ENCODE measurements at places on chromosomes 4 and X.
A peak's percentile ranks its signal among the peaks of the same experiment; 100 is the strongest.

GRCh38 chr4:71147261-71147660 is 153.8 kb downstream of the DCK start:
- DNase-seq, result no peak

DNA sequence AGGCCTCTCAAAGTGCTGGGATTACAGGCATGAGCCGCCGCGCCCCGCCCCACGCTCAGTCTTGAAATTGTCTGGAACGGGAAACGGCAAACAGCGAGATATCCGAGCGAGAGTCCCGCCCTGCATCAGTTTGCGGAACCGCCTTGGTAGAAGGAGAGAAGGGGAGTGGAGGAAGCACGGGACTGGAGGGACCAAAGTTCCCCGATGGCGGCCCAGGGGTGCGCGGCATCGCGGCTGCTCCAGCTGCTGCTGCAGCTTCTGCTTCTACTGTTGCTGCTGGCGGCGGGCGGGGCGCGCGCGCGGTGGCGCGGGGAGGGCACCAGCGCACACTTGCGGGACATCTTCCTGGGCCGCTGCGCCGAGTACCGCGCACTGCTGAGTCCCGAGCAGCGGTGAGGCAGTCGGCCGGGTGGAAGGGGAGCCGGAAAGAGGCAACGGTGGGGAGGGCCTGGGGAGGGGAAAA is at the start of gene BST1:
TSS of gene BST1 (plus strand) at position 125 of the 463 bp plus-strand sequence. CDS start at position 205, 80 bp downstream.
- DNase-seq, result peak; percentile 51

GRCh38 chrX:153688506-153688905 is 780 bp downstream of the SLC6A8 start:
- no peak for DNase-seq

DNA sequence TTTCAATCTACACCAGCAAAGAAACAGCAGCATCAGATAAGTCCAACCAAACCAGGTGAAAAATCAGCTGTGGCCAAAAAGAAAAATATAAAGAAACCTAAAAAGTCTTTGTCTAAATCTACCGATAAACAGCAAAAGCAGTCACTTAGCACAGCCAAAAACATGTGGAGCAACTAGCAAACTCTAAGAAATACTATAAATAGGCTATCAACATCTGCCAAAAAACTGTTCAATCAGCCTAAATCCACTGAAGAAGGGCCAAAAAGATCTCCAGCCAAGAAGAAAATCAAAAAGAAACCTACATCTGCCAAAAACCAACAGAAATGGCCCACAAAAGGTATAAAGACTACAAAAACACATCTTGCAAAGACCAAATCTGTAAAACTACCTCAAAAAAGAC is 36.7 kb upstream of the CABS1 start:
- DNase-seq, result no peak

- no peak for DNase-seq
These were observed 58.3 kb downstream of the GPRIN3 start for GRCh38 chr4:89249313-89249712.

DNA sequence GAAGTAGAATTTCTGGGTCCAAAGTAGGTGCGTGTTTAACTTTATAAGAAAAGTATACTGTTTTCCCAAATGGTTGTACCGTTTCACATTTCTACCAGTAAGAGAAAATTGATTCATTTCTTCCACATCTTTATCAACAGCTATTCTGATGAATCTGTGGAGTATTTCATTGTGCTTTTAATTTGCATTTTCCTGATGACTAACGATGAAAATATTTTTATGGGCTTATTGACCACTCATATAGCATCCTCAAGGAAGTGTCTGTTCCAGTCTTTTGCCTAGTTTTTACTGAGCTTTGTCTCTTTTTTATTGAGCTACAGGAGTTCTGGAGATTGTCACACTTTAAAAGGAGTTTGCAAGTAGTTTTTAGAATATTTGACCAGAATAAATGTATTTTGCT is 92.6 kb downstream of the ASB9 start:
- DNase-seq, result no peak

DNA sequence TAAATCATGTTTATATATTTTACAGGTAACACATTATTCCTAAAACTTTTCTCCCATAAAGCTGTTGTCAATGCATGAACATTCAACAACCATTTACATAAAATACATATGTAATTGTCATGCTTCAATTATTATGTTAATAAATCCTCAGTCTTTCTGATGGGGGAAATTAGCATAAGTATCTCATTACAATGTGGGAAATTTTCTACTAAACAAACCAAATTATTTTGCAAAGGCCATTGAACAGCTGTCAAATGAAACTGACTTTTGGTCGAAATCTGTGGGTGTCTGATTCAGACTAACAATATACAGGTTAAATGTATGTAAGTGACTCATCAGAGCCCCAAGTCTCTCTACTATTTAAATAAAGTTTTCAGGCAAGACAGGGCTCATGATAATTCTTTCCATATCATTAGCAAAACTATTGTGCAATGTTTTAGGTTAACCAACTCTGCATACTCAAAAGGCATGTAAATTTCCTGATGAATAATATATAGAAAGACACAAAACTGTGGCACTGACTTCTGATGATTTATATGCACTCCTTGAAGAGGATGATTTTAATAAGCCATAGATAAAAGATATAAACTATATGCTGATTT is 795.3 kb upstream of the AADAT start:
- DNase-seq, result no peak

- no peak for DNase-seq
These were observed 96.7 kb upstream of the FTHL17 start for GRCh38 chrX:31168551-31168950.

DNA sequence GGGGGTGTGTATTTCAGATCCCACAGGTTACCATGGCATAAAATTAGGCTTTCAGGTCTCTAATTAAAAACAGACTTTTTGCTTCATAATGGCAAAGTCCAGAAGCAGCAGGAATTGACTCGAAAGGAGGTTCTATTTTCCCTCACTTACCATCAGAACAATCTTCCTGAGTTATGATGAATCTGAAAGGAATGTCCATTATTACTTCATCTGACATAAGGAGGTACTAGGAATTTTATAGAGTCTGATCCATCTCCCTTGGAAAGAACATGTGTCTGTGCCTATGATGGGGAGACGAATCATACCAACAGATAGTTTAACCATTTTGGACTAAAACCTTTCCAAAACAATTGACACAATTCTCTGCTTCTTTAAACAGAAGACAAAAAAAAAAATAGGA is 206.3 kb upstream of the FGF13 start:
- no peak for DNase-seq

- DNase-seq, result no peak
These were observed 10.0 kb upstream of the RHOXF2B start for GRCh38 chrX:120087289-120088017.

- no peak for DNase-seq
These were observed 50.4 kb downstream of the PDK3 start for GRCh38 chrX:24515447-24515846.

DNA sequence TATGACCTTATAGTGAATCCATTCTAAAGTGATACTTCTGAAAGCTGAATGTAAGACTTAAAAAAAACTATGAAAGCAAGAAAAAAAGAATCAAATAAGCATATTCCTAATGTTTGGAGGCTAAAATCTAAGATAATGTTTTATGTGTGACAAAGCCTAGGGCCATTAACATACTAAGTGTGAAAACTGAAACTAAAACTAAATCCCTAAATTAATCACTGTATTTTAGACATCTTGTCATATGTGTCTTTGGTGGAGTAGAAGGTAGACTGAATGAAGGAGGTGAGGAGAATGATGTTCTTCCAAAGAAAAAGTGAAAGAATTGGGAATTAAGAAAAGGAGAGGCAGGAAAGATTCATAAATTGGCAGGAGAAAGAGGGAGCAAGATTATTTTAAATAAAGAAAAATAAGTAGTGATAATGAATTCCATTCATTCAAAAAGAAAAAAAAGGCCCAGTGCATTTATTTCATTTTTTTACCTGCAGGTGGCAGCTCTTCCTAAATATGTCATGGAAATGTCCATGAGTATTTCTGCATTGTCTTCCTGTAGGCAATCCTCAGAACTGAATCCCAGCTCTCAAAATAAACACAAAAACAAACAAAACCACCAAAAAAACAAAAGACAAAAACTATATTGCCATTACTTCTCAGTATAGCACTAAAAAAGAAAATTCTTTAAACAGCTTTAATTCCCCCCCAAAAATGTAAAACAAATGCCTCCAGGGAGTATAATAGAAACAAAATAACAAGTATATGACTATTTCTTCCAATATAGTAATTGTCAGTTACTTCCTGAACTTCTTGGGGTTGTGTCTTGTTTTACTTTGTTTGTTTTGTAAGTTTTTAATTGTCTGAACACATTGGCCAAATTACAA is 17.0 kb upstream of the AP1AR start:
- peak; percentile 36 for DNase-seq

DNA sequence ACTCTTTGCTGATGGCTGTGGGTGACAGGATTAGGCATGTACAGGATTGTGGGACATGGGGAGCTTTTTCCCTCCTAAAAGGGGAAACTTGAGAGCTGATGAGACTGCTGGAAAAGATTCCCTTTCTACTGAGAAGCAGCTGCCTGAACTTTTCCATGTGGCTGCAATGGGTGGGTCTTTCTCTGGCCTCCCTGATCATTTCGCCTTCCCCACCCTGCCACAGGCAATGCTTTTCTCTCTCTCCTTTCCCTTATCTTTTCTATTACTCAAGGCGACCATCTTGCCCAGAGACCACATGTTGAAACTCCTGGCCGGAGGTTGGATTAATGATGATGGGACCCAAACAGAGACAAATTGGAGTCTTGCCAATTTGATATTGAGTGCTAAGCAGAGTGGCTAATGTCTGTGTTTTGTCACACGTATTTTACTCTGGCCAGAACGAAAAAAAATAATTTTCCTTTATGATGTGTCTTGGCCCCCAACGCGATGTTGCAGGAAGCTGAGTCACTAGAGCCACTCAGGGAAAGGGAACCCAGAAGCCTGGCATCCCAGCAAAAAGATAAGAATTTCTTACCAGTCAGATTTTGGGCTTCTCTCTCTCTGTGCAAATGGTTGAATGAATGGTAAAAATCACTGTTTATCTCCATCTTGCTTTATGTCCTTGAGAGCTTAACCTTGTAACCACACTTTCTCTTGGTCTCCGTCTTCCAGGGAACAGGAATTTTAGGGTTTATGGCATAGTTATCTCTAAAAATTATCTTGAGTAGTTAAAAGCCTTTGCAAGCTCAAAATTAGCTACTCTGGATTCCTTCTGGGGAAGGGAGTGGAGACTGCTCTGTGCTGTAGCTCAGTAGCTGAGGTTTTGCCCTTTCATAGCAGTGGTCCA is 19.4 kb upstream of the ATP8A1 start:
- no peak for DNase-seq

- DNase-seq, result no peak
These were observed 129.9 kb upstream of the ADGRL3 start for GRCh38 chr4:61070269-61070668.

- no peak for DNase-seq
These were observed 23.7 kb upstream of the CLDN34 start for GRCh38 chrX:9943420-9943819.

DNA sequence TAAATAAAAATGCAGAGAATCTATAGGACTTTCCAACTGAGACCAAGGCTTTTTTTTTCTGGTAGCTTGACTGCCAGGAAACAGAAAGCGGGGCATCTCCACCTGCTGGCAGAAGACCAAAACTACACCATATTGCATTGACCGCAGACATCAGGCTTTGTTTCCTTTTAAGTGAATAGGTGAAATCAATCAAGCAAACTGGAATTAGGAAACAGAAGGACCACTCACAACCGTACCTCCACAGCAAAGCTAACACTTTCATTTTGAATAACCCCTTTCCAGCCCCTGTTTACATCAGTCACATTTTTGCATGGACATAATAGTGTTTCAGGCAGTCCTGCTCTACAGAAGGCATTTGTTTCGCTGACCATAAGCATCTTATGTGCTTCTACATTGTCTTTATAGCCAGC is 218.2 kb downstream of the IDS start:
- peak; percentile 63 for DNase-seq

GRCh38 chr4:45155081-45155777 is 428.9 kb upstream of the GNPDA2 start:
- no peak for DNase-seq

- no peak for DNase-seq
These were observed 150.6 kb downstream of the POU3F4 start for GRCh38 chrX:83658731-83659130.

DNA sequence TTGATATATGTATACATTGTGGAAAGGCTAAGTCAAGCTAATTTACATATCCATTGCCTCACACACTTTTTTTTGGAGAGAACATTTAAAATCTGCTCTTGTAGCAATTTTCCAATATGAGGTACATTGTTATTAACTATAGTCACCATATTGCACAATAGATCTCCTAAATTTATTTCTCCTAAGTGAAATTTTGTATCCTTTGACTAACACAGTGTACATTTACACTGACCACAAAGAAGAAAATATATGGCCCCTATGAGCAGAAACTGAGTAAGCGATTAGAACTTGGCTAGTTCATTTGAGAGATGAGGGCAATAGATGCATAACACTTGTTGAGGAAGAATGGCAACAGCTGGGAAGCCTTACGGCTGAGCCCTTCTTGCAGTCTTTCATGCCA is 20.3 kb upstream of the GUCY1B1 start:
- DNase-seq, result no peak

GRCh38 chrX:152450076-152450475 is 1.0 kb downstream of the GABRA3 start:
- no peak for DNase-seq

DNA sequence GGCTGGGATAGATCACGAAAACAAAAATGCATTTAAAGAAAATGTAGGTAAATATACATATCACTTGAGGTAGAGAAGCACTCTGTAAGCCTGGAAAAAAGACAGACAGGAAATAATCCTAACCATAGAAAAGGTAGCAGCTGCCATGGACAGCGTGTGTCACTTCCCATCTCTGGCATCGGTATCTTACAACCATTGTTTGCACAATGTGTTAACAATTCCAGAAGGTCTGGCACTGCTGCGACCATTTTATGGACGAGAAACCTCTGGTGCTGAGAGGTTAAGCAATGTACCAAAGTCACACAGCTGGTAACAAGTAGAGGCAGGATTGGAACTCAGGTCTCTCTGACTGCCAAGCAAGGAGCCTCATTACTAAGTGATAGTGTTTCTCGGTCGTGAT is 1.7 kb upstream of the MTNR1A start:
- no peak for DNase-seq

- no peak for DNase-seq
These were observed 21.2 kb upstream of the TRPC5OS start for GRCh38 chrX:111854556-111855490.

DNA sequence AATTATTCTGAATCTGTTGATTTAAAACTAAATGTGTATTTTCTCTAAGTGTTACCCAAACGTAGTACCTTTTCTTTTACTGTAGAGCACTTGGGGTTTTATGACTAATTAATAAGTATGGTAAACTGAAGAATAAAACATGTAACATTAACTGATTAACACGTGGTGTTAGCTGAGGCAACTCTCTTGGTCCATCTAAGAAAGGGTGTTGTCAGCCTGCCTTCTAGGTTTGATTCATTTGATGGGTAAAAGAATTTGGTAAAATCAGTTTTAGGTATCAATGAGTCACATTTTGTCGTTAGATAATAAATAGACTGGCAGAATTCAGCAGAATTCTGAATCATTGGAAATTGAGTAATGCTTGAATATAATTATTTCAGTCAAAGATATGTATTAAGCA is 99.7 kb downstream of the AFF1 start:
- DNase-seq, result no peak

All from CD8-positive, alpha-beta T cell (primary cell).